NCI-H460 (cell line): ENCODE measurements at places on chromosomes 6 and 20. TPM values are rescaled to one million over a fixed set of nuclear protein-coding genes. Genes with fewer than 3 reads are reported as not detected.

GRCh38 chr20:41118632-41119031, 18.7 kb upstream of the PLCG1 start:
- no peak for DNase-seq

DNA sequence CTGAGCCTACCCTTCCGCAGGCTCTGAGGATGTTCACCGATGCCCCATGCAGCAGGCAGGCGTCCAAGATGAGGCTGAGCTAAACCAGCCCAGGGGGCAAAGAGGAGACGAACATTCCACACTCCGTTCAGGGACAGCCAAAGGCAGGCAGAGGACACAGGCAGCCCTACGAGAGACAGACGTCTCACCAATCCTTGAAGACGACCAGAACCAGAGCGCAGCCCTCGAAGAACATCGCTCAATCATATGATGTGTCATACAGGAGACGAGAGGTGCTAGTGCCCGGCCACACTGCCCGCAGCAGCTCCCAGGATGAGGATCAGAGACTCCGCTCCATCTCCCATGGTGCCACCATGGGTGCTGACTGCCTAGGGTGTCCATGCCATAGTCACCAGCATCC, 35.6 kb upstream of the TMEM181 start:
- DNase-seq, result no peak

The FAM83C gene
- total RNA-seq, result not detected in 2 replicates

DNA sequence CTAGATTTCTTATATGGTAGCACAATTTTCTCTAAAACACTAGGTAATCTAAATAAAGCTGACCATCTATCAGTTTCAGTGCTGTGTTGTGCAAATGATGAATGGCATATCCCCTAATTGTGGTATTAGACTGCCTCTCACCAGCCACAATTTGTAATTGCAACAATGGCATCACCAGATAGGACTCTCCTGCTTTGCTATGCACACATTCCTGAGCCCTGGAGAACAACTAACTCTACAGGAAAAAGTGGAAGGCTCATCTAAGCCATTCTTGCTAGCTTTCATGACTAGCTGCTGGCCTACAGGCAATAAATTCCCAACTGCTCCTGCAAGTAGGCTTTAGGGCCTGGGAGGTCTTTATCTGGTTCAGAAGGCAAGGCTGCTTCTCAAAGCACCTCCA, 974.1 kb downstream of the EYS start:
- no peak for DNase-seq

DNA sequence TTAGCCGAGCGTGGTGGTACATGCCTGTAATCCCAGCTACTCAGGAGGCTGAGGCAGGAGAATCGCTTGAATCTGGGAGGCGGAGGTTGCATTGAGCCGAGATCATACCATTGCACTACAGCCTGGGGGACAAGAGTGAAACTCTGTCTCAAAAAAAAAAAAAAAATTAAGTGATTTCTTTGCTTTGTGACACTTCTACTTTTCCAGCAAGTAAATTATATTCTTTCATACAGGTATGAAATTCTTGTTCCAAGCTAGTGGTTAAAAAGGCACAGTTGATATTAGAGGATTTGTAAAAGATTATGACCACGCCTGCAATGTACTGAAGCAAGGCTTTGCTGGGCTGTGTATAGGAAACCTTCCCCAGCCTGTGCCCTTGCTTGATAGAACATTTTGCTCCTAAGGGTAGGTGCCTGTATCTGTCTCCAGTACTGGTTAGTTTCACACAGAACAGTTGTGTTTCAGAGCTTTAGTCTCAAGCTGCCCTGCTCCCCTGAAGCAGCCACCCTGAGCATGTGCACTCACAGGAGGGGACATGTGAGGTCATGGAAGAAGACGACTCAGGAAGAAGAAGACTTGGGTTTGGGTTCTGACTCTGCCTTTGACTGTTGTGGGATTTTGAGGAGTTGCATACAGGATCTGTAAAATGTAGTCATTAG, 10.2 kb downstream of the PTPN1 start:
- no peak for DNase-seq

DNA sequence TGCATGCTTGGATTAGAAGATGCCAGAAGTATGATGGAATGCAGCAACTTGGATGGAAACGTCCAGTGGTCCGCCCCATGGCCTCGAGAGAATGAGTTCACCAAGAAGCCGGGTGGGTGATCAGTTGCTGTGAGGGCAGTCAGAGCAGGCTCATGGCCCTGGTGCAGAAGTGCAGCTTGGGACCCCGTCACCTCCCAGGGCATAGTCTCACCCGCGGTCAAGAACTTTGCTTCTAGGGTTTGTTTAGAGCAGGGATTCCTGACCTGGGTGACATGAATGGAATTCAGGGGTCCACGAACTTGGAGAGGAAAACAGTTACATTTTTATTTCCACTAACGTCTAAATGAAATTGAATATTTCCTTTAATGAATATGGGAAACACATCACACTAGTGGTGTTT, 216.5 kb upstream of the SNX9 start:
- DNase-seq, result no peak

GRCh38 chr6:31321820-31322219, 35.2 kb downstream of the HLA-B start:
- DNase-seq, result no peak

DNA sequence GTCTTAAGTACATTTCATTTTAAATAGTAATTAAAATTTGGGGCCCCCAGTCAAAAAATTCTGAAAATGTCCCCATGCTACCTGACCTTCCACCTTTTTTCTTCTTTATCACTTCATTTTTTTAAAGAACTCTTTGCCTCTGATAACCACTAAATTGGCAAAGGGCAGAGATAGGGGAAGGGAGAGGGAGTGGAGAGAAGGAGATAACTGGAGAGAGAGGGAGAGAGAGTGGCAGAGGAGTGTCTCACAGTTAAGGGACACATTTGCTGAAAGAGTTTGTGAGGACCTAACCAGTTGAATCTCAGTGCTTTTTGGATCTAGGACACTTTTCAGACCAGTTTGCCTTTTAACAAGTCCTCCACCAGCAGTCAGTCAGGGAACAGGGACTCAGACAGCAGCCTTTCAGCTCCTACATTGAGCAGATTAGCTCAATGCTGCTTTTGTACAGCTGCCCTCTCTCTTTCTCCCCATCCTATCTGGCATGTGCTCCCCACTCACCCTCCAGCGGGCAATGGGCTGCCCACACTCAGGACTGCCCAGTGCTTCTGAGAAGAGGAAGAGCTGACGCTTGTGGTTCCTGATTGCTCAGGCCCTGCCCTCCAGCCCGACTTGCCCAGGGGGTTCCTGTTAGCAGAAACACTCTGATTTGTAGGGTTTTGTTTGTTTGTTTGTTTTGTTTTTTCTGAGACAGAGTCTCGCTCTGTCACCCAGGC, 14.4 kb downstream of the ARMC2 start:
- DNase-seq, result no peak

The COL19A1 gene
- 0.12 TPM in 1 of 2 replicates, not detected in the other for total RNA-seq

GRCh38 chr6:144896289-144896688, 611.2 kb downstream of the UTRN start:
- no peak for DNase-seq

DNA sequence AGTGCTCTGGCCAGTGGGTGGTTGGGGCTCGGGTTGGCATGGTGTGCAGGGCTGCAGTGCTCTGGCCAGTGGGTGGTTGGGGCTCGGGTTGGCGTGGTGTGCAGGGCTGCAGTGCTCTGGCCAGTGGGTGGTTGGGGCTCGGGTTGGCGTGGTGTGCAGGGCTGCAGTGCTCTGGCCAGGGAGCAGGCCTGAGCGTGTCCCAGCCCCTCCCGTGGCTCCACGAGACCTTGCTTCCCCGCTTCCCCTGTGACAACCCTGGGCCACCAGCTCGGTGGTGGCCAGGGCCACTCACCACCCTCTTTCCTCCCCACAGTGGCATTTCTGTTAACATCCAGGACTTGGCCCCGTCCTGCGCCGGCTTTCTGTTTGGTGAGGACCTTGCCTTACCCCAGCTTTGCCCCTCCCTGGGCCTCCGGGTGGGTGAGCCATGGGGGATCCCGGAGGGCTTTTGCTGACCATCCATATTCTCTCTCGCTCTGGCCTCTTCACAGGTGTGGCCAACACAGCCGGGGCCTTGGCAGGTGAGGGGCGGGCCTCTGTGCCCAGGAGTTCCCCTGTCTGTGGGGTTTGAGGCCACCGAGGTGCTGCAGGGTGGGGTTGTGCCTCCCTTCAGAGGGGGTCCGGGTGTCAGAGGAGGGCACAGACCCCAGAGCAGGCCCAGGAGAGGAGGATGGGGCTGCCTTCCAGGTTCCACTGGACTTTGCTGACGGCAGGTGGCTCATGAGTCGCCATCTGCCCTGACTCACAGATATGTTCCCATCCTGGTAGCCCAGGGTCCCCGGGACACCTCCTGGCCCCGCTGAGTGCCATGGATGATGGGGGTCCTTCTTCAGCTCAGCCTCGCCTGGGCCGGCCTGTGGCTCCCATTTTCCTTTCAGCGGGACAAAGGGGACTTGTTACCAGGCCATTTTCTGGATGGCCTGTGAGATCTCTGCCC, 14.0 kb downstream of the SLC17A9 start:
- DNase-seq, result no peak

DNA sequence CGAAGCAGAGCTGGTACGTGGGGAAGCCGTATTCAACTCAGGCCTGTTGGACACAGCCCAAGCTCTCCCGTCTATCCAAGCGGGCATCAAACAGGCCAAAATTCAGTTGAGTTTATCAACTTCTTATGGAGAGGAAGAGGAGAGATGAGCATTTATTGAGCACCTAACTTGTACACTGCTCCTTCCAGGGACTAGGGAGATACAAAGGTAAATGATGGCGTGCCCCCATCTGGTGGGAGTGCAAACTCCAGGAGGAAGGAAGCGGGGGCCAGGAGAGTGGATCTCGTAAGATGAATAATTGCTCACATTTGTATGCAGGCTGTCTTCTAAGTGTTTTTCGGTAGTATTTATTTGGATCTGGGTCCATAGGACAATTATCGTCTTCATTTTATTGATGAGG, 146.6 kb downstream of the SOBP start:
- no peak for DNase-seq

DNA sequence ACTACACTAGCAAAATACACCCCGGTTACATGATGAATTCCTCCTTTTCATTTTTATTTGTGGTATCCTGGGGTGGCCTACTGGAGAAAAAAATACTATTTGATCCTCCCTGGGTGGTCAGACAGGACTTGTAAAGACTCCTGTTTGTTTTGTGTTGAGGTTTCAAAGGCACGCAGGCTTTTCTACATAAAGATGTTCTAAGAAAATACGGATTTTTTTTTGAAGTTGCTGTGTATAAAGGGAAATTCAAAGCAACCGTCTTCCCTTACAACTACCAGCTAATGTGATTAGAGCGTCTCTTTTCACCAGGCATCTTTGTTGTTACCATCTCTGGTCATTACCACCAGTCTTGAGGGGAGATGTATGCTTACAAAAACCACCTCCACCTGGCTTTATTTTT, 187.1 kb downstream of the SOX4 start:
- no peak for DNase-seq
